Fibroblast of villous mesenchyme (primary cell): ENCODE measurements at places on chromosomes 6 and 20.
A peak's percentile ranks its signal among the peaks of the same experiment; 100 is the strongest.

DNA sequence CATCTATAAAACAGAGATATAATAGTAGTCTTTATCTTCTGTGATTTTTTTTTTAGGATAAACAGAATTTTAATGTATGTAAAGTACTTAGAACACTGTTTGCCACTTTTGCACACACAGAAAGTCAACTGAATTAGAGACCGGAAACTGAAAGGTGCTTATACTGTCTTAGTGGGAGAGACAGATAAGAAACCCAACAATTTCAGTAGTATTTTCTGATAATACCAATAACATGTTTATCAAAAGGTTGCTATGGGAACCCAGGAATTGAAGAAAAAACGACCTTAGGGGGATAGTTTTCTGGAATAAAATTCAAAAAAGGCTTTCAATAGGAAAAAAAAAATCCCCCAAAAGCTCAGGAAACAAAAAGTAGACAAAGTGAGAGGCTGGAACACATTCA, 138.6 kb downstream of the BCKDHB start:
- DNase-seq, result no peak

DNA sequence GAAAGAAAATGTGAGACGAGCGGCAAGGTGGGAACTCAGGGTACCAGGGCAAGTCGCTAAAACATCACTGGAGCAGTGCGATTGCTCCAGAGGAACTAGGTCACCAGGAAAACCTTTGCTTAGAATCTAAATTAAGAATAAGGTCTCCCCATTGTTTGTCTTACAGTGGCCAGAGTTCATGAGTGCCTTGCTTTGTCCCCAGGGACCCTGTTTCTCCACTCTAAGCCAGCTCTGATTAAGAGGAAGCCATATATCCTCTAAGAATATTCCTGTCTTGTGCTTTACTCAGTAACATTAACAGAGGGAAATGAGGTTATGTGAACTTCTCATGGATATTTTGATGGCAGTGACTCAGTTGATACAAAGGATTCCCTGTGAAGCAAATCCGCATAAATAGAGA, 305.8 kb downstream of the CD83 start:
- peak; percentile 0 for DNase-seq

DNA sequence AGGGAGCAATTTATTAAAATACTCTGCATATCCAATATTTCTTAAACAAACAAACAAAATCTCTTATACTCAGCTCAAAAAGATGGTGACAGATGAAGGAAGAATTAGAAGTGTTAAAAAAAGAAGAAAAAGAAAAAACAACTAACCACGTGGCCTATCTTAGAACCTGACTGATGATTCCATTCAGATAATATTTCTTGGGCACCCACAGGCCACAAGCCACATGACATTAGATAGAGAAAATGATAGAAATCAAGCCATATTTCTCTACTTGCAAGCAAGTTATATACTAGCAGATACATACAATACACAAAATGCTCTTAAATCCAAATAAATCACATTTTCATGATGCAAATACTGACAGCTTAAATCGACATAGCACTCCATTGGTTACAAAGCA, 14.5 kb upstream of the RAMACL start:
- no peak for DNase-seq

DNA sequence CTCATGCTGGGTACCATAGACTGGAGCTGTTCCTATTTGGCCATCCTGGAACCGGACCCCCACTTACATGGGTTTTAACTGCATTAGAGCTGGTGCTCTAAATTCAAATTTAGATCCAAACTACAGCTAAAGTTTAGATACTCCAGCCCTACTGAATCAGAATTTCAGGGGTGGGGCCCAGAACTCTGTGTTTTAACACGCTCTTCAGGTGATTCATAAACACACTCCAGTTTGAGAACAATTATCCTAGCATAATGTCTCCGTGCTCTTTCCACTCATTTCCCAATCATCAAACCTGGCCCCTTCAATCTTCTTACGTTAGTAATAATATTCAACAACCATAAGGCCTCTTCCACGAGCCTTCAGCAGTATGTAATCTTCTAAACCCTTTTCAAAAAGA, 15.3 kb downstream of the TRPC4AP start:
- DNase-seq, result no peak

DNA sequence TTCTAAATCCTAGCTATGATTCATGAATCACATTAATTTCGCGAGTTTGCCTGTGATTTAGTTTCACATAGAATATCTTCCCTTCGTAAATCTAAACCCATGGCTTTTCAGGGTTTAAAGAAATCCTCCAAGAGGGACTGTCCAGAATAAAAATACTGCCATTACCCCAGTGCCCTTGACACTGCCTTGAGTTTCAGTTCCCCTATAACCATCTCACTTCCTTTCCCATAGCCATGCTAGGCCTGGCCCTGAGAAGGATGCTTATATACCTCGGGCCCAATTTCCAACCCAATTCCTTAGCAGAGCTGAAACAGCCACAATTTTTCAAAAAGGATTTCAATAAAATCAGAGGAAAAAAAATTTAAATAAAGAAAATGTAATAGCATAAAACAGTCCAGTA, 697.3 kb downstream of the FRK start:
- no peak for DNase-seq

- DNase-seq, result no peak
Observed at GRCh38 chr6:44235891-44236516, 10.9 kb upstream of the HSP90AB1 start.

GRCh38 chr6:160121981-160122380, 366 bp downstream of the SLC22A1 start:
- no peak for DNase-seq

DNA sequence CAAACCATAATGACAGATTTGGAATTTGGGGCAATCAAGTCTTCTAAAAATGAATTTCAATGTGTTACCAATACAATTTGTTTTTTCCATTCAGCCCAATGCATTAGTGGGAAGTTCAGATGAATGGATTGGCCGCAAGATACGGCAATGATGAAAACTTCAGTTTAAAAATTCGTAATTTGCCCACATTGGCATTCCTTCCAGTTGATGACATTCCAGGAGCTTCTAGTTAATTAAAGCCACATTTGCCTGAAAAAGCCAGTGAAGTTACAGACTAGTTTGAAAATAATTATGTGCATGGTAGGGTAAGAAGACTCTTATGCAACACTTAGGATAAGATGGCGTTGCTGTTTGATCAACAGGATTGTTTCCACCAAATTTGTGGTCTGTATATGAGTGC, 46.2 kb downstream of the NHLRC1 start:
- DNase-seq, result no peak

DNA sequence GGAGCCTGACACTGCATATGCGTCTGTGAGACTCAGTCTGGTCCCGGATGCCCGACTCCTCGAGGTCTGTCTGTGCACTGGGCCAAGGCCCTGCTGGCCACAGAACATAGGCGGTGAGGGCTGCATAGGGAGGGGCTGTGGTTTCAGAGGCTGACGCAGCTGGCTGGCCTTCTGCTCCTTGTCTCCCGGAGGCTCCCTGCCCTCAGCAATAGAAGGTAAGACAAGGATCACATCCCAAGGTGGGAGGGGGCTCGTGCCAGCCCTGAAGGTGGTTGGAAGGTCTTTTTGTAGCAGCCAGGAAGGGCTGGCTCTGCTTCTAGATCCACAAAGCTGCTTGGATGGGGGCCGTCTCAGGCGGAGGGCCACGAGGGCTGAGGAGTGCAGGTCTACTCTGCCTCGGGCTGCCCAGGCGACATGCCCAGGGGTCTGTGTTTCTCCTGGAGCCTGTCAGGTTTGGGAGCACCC, 239.8 kb upstream of the SULF2 start:
- peak; percentile 93 for DNase-seq

DNA sequence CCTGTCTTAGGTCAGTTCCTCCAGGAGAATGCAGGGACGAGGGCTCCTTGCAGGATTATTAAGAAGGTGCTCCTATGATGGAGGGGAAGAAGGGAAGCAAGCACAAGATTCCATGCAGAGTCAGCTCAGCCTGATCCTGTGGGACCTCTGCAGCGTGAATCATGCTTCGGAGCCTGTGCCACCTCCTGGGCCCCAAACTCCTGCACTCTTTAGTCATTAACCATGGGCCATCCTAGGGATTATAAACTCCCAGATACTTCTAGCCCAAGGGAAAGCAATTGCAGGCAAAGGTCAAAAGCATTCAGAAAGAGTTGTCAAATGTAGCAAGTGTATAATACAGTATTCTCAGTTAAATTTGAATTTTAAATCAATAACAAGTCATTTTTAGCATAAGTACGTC, 208.7 kb upstream of the PMEPA1 start:
- DNase-seq, result no peak

DNA sequence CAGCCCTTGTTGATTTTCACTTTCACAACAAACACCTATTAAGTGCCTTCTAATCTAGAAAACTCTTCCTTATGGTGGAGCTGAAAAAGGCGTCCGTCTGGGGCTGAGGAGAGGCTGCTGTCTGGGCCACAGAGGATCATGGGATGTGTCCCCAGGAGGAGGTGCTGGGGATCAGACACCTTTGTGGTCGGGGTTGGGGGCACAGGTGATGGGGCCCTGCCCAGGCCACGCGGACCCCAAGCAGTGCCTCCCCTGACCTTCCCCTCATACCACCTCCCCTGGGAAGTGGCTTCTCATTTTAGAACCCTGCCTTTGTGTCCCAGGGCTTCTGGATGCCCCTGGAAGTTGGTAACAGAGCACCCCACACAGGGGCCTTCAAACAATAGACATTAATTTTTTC, 41.1 kb downstream of the SUN5 start:
- no peak for DNase-seq
